T-helper 9 cell (primary cell): ENCODE measurements at places on chromosomes 16 and 17.

DNA sequence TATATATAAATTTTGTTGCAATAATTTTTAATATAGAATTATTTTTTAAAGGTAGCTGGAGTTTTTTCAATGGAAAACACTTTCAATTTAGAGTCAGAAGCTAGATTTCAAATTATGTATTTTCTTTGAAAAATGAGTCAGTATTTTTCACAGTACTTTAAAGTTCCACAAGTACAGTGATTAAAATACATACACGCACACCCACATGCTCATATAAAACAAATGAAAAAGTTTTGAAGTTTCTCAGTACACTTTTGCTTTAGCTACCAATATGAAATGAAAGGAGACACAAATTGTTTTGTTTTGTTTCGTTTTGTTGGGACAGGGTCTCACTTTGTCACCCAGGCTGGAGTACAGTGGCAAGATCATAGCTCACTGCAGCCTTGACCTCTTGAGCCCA is 98.6 kb downstream of the CYB561 start:
- no peak for DNase-seq

DNA sequence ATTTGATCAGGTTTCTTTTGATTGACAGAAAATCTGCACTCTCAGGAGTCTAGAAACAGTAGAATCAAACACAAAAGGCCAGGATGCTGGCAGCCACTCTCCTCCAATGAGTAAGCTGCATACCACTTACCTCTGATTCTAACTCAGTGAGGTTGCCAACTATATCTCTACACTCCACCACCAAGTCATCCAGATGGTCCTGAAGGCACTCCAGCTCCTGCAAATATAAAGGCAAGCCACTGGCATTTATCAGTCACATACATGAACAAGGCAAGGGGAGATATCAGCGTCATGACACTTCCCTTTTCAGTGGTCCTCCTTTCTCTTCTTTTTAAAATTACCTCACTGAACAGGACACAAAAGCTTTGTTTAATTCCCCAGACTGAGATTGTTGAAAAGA is 53.1 kb upstream of the CLEC18B start:
- no peak for DNase-seq

GRCh38 chr17:15384142-15384787 is 42.9 kb upstream of the TEKT3 start:
- DNase-seq: no peak

DNA sequence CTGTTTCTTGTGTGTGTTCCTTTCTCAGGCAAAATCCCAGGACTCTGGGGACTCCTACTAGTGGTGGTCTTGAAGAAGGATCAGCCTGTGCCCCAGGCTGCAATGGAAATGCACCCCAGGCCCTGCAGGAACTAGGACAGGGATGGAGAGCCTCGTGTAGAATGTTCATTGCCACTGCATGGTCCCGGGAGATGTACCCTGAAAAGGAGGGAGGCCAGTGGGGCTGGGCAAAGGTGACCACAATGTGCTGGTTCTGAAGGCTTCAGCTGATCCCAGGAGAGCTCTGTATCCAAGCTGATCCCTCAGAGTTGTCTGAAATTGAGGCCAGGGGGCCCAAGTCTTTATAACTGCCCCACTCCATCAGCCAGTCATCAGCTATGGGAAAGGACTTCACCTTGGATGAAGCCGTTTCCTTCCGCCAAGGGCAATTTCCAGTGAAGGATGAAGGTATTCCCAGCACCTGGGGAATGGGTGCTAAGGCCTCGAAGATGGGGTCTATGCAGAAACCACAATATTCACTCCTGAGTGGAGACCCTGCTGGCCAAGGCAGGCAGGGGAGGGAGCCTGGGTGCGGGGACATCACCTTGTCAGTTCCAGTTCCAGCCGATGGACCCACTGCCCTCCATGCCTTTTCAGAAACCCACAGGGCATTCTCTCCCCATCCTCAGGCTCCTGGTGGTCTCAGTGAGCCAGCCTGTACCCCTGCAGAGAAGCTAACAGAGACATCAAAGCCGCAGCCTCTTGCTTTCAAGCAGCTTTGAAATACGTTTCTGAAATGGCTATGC is 59.9 kb upstream of the CDH5 start:
- no peak for DNase-seq

- DNase-seq: no peak
These were observed 23.6 kb downstream of the MPG start for GRCh38 chr16:101586-101985.

GRCh38 chr17:8041979-8042378 is 3.1 kb downstream of the ALOX15B start:
- DNase-seq: no peak

GRCh38 chr17:60502145-60502544 is 23.9 kb downstream of the APPBP2 start:
- no peak for DNase-seq

GRCh38 chr17:42304187-42305030 is 16.1 kb downstream of the STAT5A start:
- no peak for DNase-seq

- no peak for DNase-seq
These were observed 7.0 kb downstream of the PLXDC1 start for GRCh38 chr17:39144416-39144840.
